ENCODE measurements at places on chromosomes 5 and 9. TPM values are rescaled to one million over a fixed set of nuclear protein-coding genes. Genes with fewer than 3 reads are reported as not detected.

- DNase-seq, result no peak
These were observed 31.1 kb downstream of the UBE2D2 start for GRCh38 chr5:139592289-139592688.

GRCh38 chr5:124000538-124000937, 488.6 kb downstream of the CSNK1G3 start:
- no peak for DNase-seq

DNA sequence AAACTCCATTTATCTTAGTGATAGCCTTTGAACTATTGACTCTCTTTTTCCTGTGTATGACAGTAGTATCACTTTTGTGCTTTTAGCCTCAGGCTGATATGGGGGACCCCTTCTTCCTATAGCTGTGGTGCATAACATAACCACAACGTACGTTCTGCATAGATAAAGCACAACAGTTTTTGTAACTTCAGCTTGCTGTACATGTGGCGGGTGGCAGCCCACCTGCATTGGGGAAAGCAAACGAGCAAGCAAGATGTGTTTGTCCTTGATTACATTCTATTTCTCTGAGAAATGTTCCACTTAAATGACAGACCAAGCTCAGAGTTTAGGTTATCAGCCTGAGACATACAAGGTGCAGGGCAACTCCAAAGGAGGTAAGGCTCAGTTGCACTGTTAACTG, 309.4 kb downstream of the KDM4C start:
- DNase-seq, result no peak

GRCh38 chr9:74644023-74644422, 146.9 kb downstream of the RORB start:
- no peak for DNase-seq

GRCh38 chr9:1052365-1053281, 2.5 kb downstream of the DMRT2 start:
- no peak for DNase-seq

The ELOVL7 gene
- polyA plus RNA-seq, result 0.20 TPM

The RELL2 gene
- polyA plus RNA-seq, result 0.19 TPM

The WDR38 gene
- polyA plus RNA-seq, result not detected

The TMEM245 gene
- 52.5 TPM for polyA plus RNA-seq

The C9orf72 gene
- polyA plus RNA-seq, result 11.3 TPM

The CAMK2A gene
- 59.5 TPM for polyA plus RNA-seq

All from muscle of back (tissue), 13 donors.